GM12878 (cell line): ENCODE measurements at places on chromosomes 7 and 10. TPM values are rescaled to one million over a fixed set of nuclear protein-coding genes. Genes with fewer than 3 reads are reported as not detected.

AGBL3 gene
- 5.2 and 7.4 TPM in 2 replicates for polyA plus RNA-seq

DNA sequence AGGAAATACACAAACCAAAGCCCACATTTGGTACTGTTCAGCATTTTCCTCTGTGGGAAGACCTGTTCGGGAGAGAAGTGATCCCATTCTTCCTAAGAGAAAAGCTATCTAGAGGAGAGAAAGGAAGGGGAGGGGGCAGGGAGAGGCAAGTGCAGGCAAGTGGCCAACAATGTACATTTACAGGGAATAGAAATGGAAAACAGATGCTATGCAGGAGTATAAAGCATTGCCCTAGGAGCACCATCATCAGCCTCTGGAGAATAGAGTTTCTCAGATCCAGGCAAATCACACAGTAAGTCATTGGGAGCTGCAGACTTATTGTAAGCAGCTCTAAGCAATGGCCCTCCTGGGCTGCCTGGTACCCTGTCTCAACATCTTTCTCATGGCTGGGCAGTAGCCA, 424.4 kb upstream of the AUTS2 start:
- no peaks in the 10 kb centered on the region; the same call in 1 of the 2 replicates for H3K27me3 ChIP-seq
- no peaks in the 10 kb centered on the region for H3K4me1 ChIP-seq
- no peaks in the 10 kb centered on the region for H3K36me3 ChIP-seq
- H3K4me3 ChIP-seq: no peak overlapping the region

SUGCT gene
- polyA plus RNA-seq: 0.43 and 0.74 TPM in 2 replicates

GRCh38 chr7:21550076-21550475, 7.2 kb downstream of the DNAH11 start:
- H3K27ac ChIP-seq: no peak overlapping the region
- no peak for DNase-seq
- H3K4me3 ChIP-seq: no peak overlapping the region
- H3K36me3 ChIP-seq: no peaks in the 10 kb centered on the region
- H3K4me1 ChIP-seq: no peaks in the 10 kb centered on the region
- no peaks in the 10 kb centered on the region for H3K27me3 ChIP-seq

- no peaks in the 10 kb centered on the region for H3K36me3 ChIP-seq
- no peak for DNase-seq
- no peaks in the 10 kb centered on the region for H3K4me1 ChIP-seq
- H3K27me3 ChIP-seq: no peaks in the 10 kb centered on the region
- H3K4me3 ChIP-seq: no peak overlapping the region
Measured at GRCh38 chr7:128713794-128714193, 25.4 kb upstream of the CALU start.

PILRA gene
- polyA plus RNA-seq: 6.8 and 7.2 TPM in 2 replicates

GPER1 gene
- polyA plus RNA-seq: 3.0 and 4.0 TPM in 2 replicates

GRCh38 chr10:28514648-28515047, 18.3 kb upstream of the WAC start:
- H3K27ac ChIP-seq: no peak overlapping the region
- no peaks in the 10 kb centered on the region for H3K4me1 ChIP-seq
- H3K36me3 ChIP-seq: no peaks in the 10 kb centered on the region
- no peak for DNase-seq

GRM3 gene
- 0.19 TPM in 1 of 2 replicates, not detected in the other for polyA plus RNA-seq
